Hypothalamus (tissue), 51 donors: ENCODE measurements at places on chromosomes 6 and 20.

DNA sequence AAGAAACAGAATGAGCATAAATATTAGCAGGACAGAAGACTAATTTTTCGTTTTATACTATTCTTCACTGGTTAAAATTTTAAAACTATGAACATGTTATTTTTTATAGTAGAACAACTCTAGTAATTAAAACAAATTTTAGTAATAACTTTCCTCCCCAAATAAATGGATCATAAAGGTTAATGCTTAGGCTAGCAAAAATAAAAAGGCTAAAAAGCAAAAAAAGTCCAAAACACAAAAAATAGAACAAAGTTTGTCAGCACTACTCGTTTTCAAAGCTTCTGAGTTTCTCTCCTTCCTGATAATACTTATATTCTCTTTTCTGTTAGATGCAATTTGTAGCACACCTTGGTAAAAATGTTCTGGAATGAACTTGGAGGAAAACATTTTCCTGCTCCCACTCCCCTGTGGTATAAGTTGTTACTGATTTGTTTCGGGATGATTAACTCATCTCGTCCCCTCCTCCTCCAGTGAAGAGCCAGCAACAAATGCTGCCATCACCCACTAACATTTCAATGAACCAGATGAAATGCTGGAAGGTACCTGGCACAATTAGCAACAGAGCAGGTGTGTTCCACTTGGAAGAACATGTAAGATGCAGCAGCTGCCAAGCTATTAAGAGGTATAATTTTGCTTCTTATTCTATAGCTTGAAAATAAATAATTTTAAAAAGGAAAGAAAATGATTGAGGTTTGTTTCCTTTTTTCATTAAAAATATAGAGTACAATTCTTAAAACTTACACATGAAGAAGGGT lies 130.5 kb downstream of the MYB start:
- DNase-seq: no peak

GRCh38 chr6:165109011-165109410 lies 200.4 kb downstream of the C6orf118 start:
- no peak for DNase-seq

DNA sequence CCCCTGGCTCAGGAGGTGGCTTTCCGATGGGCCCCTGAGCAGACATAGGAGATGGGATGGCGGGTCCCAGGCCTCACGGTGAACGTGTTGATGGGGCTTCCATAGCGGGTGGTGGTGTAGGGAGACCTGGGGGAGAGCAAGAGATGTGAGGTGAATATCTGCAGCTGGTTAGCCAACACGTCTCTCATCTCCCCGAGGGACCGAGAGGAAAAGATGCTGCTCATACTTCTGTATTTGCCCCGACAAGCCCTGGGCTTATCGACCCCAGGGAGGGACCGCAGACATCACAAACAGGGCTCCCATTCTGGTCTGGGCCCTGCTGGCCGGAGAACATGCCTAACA lies 38.7 kb downstream of the C6orf132 start:
- no peak for DNase-seq

DNA sequence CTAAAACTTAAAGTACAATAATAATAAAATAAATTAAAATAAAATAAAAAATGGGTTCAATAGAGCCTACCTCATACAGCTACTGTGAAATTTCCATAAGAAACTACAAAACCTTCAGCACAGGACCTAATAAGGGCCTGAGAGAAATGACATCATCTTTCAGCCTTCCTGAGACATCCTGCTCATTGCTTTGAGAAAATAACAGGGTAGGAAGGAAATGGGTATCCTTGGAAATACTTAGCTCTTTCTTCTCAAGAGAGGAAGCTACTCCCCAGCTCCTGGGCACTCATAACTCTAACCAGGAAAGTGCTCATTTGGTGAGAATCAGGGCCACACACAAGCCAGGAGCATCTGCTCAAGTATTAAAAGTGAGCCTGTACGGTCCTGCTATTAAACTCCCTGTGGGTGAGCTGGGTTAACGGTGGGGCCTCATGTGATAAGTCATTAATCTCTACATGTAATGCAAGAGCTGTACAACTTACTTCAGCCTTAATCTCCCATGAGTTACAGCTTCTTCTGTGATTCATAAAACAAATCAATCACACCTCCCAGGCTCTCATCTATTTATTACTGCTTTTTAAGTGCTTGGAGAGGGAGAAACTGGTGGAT lies 141.4 kb downstream of the MAFB start:
- no peak for DNase-seq

DNA sequence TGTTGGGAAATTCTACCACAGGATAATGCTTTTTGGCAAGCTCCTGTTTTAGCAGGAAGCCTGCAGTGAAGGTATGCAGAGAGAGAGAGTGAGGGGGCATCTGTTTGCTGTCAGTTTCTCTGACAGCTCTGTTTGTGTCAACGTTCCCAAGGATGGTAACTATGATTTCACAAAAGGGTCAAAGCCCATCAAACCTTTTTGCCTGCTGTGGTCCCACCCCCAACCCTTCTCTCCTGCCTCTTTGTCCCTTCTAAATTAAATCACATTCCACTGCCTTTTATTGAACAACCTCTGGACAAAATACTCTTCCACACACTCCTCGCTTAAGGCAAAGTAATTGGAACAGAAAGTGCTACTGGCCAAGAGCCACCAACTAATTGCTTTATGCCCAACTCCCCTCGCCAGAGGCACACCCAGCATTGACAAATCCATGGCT lies 128.3 kb downstream of the TSHZ2 start:
- DNase-seq: no peak

- no peak for DNase-seq
These were observed 25.7 kb upstream of the DEFB125 start for GRCh38 chr20:61757-62156.

DNA sequence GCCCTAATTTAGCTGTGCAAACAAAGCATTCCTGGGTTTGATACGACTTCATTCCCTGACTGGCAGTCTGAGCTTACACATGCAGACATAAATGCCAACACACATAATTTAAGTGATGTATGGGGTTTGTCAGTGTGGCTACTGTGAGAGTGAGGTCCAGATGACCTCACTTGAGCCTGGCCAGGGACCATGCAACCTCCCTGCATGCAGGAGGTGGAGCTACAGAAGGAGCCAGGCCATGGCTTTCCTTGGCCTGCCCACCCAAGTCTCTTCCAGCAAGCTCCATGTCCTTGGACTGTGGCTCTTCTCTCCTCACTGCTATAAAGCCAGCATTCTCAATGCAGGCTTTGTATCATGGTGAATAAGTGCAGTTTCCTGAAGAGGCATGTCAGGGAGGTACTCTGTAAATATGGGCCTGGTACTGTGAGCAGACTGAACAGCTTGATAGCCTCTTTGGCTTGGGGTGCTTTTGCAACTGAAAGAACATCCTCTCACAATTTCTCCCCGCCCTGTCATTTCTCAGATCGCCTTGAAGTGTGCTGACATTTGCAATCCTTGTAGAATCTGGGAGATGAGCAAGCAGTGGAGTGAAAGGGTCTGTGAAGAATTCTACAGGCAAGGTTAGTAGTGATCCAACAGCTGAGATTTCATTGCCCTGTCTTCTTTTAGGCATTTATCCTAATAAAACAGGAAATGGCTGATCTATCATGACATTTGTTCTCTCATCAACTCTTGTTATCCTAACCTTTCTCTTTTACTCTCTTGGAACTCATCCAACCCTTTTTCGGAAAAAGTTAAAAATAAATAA lies 69.2 kb downstream of the MTFR2 start:
- no peak for DNase-seq

- DNase-seq: no peak
These were observed 113.0 kb upstream of the IYD start for GRCh38 chr6:150255840-150256239.

DNA sequence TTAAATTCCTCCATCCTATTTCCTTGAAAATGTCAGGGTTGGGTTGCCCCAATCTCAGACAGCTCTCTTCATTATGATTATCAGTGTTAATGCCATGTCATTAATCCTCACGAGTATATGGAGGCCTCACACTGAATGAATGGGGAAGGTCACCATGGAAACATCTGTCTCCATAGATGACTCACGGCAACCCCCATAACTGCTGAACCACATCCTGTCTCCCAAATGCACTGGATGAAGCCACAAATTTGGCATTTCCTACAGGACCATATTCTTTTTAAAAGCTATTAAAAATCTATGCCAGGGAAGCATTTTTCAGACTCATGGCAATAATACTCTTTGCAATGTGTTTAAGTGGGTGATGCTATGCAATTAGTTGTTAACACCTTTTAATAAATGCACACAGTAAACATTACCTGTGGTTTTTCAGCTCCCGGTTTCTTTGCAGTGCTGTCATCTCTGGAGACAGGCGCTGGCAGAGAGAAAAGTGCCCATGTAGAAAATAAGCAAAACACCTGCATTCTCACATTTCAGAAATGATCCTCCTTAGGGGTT lies 80.1 kb upstream of the PTPRK start:
- no peak for DNase-seq

DNA sequence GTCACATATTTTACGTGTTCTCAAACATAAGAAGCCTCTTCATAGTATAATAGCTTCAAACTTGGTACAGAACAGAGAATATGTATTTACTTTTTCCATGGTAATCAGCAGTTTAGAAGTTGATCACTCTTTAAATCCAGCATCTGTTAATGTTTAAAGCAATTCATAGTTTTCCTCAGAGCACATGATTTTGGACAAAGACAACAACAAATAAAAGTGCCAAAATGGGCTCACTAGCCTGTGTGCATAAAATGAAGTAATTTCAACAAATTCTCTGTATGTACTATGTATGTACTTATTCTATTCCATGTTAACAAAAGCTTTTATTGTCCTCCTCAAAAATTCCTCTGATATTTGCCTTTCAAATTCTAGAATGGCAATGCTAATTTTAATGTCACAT lies 38.1 kb upstream of the UST start:
- no peak for DNase-seq

DNA sequence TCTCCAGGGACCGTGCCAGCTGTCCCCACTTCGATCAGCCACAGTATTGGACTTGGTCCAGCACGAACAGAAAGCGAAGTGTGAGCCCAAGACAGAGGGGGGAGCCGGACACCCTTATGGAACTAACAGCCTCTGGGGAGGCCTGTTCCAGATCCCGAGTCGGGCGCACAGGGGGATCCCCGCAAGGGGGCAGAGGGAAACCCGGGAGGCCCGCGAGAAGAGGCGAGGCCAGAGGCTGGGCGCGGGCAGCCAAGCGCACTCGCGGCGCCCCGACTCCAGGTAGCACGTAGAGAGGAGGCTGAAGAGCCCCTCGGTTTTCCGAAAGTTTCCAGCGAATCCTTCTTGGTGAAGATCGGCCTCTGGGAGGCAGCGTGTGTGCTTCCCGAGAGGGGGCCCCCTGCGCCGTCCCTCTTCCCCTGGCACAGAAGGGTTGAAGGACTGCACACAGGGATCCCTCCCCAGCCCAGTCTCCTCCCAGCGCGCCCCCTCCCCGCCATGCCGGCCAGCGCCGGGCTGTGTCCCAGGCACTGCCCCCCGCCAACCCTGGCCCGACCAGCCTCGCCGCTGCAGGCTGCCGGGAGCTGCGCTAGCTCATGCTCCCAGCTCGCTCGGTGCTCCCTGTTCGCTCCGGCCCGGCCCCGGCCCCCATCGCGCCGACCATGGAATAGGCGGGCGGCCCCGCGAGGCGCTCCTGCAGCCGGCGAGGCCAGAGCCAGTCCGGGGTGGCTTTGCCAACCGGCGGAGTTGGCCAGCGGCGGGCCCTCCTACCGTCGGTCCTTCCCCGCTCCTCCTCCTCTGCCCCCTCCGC lies 577 bp upstream of the SLC24A3 start:
- DNase-seq: peak; percentile 56

DNA sequence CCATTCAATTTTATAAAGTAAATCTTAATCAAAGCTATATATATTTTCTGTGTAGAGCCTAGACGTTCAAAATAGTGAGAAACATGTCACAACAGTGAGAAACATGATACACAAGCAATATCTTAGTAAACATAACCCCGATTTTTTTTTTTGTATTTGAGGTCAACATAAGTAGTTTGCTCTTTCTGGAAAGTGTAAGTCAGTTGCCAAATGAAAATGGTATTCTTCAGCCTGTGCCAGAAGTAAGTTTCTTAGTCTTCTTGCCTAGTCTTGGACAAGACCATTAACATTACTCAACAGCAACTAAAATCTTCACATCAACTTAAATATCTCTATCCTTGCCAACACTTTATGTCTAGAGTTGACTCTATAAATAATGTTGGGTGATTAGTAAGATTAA lies 59.7 kb downstream of the METTL24 start:
- DNase-seq: no peak

GRCh38 chr6:487956-488355 lies 96.4 kb downstream of the IRF4 start:
- peak; percentile 78 for DNase-seq

GRCh38 chr20:20130399-20130798 lies 78.1 kb downstream of the CFAP61 start:
- DNase-seq: no peak

DNA sequence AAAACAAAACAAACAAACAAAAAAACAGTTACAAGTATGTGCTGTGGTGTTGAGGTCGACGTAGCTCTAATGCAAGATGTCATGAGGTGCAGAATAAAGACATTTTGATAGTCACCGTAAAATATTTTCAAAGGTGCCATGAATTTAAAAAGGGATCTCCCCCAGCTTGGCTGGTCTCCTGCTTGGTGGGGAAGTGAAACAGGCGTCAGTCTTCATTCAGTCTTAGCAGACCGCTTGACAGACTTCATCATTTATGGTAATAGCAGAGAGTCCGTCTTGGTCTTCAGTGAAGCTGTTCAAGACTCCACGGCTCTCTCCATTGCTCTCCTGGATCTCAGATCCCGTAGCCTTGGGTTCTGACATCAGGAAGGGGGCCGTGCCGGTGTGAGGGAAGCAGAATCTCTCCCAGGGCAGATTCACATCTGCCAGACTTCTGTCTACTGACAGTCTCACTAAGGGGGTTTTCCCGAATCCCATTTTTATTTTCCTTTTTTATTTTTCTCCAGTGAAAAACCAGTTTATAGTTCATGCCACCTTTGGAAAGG lies 1.6 kb downstream of the SLC24A3 start:
- DNase-seq: no peak

GRCh38 chr6:41922154-41922553 lies 855 bp downstream of the BYSL start:
- DNase-seq: no peak

- DNase-seq: no peak
These were observed 171.4 kb downstream of the ZFAND3 start for GRCh38 chr6:37990762-37991525.

DNA sequence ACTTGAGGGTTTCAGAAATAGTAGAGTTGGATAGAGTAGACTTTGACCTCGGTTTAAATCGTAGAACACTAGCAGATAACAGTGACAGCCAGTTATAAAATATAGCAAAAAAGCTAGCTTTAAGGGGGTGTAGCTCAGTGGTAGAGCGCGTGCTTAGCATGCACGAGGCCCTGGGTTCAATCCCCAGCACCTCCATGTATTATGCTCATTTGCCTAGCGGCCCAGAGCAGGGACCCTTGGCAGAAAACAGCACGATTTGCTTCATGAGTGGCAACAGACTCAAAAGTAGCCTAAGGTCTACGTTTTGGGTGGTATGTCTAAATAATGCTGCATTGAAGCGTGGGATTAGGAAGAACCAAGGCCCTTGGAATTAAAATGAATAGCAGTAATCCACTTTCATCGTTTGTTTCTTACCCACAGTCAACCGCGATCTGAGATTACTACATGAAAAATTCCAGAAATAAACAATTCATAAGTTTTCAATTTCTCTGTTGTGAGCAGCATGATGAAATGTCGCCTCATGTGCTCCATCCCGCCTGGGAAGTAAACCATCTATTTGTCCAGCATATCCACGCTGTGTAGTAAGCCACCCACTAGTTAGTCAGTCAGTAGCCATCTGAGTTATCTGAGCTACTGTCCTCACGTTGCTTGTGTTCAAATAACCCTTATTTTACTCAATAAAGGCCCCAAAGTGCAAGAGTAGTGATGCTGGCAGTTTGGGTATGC lies 184.9 kb downstream of the GPX5 start:
- no peak for DNase-seq
